ENCODE measurements at places on chromosomes 3 and 15. TPM values are rescaled to one million over a fixed set of nuclear protein-coding genes. Genes with fewer than 3 reads are reported as not detected.
A peak's percentile ranks its signal among the peaks of the same experiment; 100 is the strongest.

Gene PLA2G4E
- not detected for total RNA-seq

Gene AP2M1
- total RNA-seq, result 336 TPM

Gene CPB1
- not detected for total RNA-seq

Gene ACAP2
- total RNA-seq, result 14.3 TPM

Gene NRROS
- 2.4 TPM for total RNA-seq

- peak overlapping the region; percentile 90 for H3K27ac ChIP-seq
- no peak for DNase-seq
- H3K36me3 ChIP-seq, result no peaks in the 10 kb centered on the region
- no peaks in the 10 kb centered on the region for H3K27me3 ChIP-seq
Measured at GRCh38 chr3:71127052-71127831, 456.3 kb downstream of the FOXP1 start.

DNA sequence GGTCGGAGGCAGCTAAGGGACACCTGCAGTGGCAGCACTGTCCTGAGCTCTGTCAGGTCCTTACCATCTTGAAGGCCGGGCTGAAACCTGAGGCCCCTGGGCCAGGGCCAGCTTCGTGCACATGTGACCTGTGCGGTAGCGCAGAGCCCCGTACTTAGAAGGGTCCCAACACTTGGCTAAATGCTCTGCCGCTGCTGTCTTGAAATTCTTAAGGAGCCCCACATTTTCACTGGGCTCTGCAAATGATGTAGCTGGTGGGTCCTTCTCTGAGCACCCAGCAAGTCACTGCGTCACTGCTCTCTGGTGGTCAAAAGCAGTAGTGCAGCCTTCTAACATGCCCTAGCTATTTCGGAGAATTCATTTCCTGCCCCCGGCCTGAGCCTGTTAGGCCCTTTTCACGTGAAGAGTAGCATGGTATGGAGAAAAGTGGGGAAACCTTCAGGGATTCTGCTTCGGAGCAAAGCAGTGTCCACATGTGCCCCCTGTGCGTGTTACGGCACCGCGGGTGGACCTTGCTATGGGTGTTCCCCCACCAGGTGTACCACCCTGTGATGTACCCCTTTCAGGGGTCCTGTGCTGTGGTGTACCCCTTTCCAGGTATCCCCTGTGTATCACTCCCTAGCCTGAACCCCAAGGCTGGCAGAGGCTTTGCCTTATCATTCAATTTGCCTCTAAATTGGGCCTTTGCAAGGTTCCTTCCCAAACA, 79.7 kb downstream of the TMEM266 start:
- peak; percentile 49 for DNase-seq
- H3K36me3 ChIP-seq, result no peaks in the 10 kb centered on the region
- peaks cover 24% of the 10 kb centered on the region for H3K27me3 ChIP-seq
- peak overlapping the region; percentile 40 for H3K4me3 ChIP-seq
- no peak overlapping the region for H3K27ac ChIP-seq
- H3K4me1 ChIP-seq, result peaks cover 15% of the 10 kb centered on the region

- H3K4me1 ChIP-seq, result peaks cover 18% of the 10 kb centered on the region
- H3K27ac ChIP-seq, result no peak overlapping the region
- H3K27me3 ChIP-seq, result no peaks in the 10 kb centered on the region
- no peak overlapping the region for H3K4me3 ChIP-seq
- no peak for DNase-seq
- H3K36me3 ChIP-seq, result no peaks in the 10 kb centered on the region
Measured at GRCh38 chr3:56903231-56903782, 101.6 kb upstream of the ARHGEF3 start.

DNA sequence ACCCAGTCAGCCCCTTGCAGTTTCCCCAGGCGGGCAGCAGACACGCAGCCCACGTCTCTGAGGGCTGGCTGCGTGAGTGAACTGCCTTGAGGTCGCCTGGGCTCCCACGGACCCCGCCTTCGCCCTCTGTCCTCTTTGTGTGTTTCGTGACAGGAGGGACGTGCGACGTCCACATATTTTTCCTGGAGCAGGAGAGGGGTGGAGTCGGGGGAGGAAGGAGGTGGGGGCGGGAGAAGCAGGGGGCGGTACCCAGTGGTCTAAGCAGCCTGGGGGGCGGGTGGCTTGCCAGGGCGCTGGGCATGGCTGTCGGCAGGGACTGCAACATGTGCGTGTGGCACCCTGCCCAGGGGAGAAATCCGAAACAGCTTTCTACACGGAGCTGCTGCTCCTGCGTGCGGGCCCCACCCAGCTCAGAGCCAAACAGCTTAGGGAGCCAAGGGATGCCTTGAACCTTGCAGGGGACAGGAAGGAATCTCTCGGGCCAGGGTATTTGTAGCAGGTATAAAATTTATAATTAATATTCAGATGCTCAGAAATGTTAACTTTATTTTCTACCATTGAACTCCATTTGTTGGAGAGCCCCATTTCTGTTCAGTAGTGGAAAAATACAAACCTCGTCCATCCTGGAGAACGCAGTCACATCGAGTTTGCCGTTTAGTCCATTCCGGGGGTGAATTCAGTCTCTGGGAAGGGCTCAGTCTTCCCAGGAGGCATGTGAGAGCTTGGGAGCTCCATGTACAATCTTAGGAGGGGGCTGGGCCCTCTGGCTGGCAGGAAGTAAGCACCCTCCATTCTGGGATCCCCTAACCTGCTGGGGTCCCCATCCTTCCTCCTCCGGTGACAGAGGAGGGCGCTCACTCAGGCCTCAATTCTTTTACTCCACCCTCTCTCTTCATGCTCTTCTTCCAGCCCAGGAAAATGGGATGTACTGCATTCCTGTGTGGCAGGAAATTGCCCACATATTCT, 79.1 kb upstream of the MEF2A start:
- peaks cover 35% of the 10 kb centered on the region for H3K4me1 ChIP-seq
- peak overlapping the region; percentile 59 for H3K4me3 ChIP-seq
- no peaks in the 10 kb centered on the region for H3K36me3 ChIP-seq
- peak overlapping the region; percentile 93 for H3K27ac ChIP-seq
- peak; percentile 89 for DNase-seq

DNA sequence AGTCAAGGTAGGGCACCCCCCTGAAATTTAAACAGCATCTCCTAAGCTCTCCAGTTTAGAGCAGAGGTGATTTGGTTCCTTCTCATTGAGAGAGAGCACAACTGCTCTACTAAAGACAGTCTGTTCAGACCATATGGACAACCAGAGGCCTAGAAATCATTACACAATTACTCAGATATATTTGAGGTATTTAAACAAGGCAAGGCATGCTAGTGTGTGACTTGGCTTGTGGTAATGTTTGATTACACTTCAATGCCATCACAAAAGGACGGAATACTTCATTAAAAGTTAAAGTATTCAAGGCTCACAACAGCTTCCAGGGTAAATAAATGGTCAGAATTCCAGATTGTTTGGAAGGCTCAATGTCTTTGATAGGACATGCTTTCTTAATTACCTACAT, 110.2 kb downstream of the LRTM1 start:
- DNase-seq, result no peak
- no peaks in the 10 kb centered on the region for H3K36me3 ChIP-seq
- H3K27me3 ChIP-seq, result no peaks in the 10 kb centered on the region
- H3K27ac ChIP-seq, result no peak overlapping the region

DNA sequence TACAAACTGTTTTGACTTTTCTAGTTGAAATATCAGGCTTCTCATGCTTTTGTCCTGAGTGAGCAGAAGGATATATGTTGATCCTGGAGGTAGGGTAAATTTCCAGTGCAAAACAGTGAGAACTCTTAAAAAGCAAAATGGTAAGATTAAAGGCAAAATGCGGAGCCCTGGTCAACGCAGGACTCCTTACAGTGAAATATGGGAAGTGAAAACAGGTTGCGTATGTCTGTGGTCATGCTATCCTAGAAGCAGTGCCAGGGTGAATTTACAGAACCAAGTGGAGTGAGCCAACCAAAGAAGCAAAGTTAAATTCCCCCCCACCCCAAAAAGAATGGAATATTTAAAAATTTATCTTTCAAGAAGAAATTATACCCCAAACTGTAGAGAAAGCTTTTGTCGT, 256.4 kb downstream of the NR2F2 start:
- no peak overlapping the region for H3K27ac ChIP-seq
- no peak for DNase-seq
- H3K27me3 ChIP-seq, result peaks cover 65% of the 10 kb centered on the region
- H3K36me3 ChIP-seq, result no peaks in the 10 kb centered on the region

GRCh38 chr3:143247073-143247472, 127.5 kb downstream of the CHST2 start:
- no peak for DNase-seq
- no peaks in the 10 kb centered on the region for H3K4me1 ChIP-seq
- no peak overlapping the region for H3K27ac ChIP-seq
- H3K27me3 ChIP-seq, result no peaks in the 10 kb centered on the region

GRCh38 chr15:33448961-33449606, 138.3 kb downstream of the RYR3 start:
- no peak overlapping the region for H3K27ac ChIP-seq
- no peak overlapping the region for H3K4me3 ChIP-seq
- H3K27me3 ChIP-seq, result peaks cover 18% of the 10 kb centered on the region
- no peaks in the 10 kb centered on the region for H3K36me3 ChIP-seq
- H3K4me1 ChIP-seq, result no peaks in the 10 kb centered on the region

DNA sequence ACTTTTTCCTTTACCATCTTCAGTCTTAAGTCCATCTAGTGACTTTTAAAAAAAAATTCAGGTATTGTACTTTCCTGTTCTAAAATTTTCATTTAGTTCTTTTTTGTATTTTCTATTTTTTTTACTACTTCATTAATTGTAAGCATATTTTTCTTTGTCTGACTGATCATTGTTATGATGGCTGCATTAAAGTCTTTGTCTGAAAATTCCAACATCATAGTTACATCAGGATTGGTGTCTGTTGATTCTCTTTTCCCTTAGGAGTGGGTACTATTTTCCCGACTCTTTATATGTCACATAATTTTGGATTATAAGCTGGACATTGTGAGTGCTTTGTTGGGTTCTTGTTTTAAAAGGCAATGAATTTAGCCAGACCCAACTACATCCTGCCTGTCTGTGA, 34.9 kb upstream of the POLR2M start:
- no peaks in the 10 kb centered on the region for H3K27me3 ChIP-seq
- H3K36me3 ChIP-seq, result peaks cover 11% of the 10 kb centered on the region
- no peak overlapping the region for H3K4me3 ChIP-seq
